Stimulated activated CD4-positive, alpha-beta T cell treated with anti-CD3 and anti-CD28 coated beads, Interleukin-15, amount 100 ng/mL, for 1 hour (primary cell): ENCODE measurements at places on chromosomes 5 and 9.

DNA sequence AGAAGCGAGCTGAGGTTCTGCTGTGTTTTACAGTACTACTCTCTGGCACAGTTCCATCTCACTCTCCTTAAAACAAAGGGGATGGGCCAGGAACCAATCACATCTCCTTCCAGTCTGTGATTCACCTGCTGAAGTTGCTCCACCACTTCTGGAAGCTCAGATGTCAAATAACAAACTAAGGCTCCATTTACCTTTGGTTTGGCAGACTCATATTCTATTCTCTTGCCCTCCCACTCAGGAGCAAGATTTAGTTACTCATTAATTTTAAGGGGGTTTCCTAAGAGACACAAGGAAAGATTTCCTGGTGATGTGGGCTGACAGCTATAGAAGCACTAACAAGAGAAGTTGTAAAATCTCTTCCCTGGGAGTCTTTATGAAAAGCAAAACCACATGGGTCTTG, 37.8 kb upstream of the KIF2A start:
- DNase-seq = no peak

DNA sequence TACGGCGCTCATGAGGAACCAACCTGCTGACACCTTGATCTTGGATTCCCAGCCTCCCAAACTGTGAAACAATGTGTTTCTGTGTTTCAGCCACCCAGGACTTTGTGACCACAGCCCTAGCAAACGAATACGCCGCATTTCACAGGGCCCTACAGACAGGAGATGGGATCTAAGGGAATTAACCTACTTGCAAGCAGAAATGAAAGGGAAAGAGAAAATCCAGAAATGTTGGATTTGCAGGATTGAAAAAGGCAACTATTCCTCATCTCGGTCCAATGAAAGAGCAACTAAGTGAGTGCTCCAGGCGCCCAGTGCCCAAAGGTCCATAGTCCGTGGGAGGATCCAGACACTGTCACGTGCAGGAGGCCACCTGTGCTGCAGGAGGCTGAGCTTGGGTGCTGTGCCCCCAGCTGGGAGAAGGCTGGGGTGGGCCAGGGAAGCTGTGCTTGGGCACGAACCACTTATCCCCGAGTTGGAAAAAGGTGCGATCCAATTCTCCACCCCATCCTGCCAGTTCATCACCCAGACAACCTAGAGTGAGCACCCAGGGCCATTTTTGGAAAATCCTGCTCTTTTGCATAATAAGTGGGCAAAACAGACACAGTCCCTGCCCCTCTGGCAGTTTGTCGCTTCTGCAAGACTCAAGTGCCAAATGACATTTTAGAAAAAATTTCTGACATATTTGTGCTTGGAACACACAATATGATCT, 177.9 kb downstream of the C9orf50 start:
- DNase-seq = no peak

DNA sequence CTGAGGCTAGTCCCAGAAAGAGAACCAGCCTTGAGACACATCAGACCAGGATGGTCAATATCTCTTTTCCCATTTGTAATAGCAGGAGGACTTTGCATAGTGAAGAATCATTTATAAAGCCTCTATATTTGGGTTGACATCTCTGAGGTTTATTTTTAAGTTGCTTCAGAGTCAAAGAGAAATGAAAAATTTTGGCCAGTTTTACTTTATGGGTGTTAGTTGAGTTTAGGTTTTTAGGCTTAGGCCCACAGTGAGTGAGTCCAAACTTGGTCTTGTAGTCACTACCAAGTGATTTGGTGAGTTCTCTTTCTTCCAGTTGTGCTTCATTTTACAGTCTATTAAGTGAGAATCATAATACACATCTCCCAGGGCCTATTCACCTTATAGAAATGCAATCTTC, 5.3 kb upstream of the MEF2C start:
- no peak for DNase-seq

DNA sequence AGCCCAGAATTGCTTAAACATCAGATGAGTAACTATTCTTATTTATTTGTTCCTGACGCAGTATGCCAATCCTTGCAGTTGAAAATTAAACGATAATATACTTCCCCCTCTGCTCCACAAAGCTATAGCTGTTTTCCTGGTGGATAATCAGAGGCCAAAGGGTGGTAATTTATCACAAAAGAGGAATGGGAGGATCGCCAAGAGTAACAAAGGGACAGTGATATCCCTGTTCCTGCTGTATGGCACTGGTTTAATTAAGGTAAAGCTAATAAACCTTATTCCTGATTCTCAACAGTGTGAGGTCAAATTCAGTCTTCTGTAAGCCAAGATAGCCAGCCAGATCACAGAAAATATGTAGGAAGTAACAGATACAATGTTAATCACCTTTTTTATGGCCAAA, 33.4 kb upstream of the PTGER4 start:
- DNase-seq = no peak

GRCh38 chr9:126303488-126303887, 23.1 kb upstream of the MVB12B start:
- no peak for DNase-seq

DNA sequence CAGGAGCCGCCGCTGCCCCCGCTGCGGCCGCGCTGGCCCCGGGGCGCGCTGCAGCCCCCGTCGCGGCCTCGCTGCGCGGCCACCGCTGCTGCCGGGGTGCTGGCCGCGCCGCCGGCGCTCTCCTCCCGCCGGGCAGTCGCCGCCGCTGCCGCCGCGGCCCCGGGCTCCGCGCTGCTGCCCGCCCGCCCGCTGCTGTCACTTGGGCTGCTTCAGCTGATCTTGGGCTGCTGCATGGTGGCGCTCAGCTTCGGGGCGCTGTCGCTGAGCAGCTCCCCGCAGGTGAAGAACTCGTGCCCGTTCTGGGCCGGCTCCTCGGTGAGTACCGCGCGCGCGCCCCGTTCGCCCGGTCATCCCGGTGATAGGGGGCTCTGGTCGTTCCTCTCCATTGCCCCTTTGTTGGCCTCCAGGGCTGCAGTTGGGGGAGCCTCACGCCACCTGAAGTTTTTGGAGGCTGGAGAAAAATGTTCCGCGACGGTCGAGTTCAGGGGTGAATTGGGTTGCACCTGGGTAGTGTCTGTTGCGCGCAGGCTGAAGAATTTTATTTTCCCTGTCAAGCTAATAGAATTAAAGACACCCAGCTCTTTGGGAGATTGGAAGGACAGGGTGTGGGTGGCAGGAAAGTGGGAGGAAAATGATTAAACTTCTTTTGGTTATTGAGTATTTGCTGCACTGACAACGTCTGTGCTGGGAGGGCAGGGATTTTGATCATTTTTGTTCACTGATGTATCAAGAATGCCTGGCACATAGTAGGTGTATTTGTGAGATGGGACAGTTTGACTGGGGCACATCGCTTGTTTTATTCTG, 596 bp downstream of the ENTREP1 start:
- no peak for DNase-seq

- DNase-seq = no peak
These were observed 25.6 kb downstream of the STC2 start for GRCh38 chr5:173302546-173303155.

- DNase-seq = no peak
These were observed 64.2 kb upstream of the SUSD1 start for GRCh38 chr9:112239284-112239683.

- DNase-seq = no peak
These were observed 20.2 kb downstream of the NSG2 start for GRCh38 chr5:174065528-174066197.

- no peak for DNase-seq
These were observed 29.6 kb downstream of the MLLT3 start for GRCh38 chr9:20592673-20593072.

DNA sequence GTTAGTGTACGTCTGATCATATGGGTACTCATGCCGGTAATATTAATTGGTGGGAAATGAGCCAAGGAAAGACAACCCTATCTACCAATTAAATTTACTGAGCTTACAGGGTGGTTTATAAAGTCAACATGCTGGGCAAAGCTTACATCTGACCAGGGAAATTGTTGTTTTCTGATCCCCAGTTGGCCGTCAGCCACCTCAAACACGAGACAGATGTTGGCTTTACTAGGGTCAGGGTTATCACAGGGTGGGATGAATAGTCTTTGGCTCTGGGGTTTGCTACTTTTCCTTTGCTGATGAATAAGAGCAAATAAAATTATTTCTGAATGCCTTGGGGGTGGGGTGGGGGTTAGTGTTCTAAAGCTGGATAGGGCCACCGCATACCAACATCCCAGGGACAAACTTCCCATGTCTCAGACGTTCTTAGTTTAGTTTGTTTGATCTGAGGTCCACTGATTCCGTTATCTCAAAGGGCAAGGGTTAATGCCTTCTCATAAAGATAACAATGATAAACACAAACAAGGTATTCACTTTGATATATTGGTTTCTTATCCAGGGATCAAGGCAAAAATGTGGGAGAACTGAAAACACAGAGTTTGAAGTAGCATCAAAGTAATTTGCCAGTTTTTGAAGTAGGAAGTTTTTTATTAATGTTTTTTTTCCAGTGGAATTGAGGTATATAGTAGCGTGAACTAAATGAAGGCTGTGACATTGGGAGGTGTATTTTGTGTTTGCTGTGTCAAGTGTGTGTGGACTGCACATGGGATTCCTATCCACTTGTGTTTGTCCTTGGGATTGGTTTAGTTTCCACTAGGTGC, 109.1 kb upstream of the RPS23 start:
- no peak for DNase-seq

DNA sequence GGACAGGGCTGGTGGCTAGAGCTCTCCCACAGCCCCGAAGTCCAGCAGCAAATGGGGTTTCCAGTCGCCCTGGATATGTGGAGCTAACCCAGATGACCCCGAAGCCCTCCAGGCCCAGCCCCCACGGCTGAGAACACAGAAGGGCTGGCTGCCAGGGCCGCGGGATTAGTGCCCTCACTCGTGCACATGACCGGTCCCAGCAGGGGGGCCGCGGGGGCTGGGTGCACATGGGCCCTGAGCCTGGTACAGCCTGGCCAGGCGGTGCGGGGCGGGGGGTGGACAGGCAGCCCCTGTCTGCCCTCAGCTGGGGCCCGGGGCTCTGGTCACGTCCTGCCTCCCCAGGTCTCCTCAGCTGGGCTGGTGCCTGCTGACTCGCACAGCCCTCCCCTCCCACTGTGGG, 5.9 kb downstream of the SSNA1 start:
- no peak for DNase-seq

DNA sequence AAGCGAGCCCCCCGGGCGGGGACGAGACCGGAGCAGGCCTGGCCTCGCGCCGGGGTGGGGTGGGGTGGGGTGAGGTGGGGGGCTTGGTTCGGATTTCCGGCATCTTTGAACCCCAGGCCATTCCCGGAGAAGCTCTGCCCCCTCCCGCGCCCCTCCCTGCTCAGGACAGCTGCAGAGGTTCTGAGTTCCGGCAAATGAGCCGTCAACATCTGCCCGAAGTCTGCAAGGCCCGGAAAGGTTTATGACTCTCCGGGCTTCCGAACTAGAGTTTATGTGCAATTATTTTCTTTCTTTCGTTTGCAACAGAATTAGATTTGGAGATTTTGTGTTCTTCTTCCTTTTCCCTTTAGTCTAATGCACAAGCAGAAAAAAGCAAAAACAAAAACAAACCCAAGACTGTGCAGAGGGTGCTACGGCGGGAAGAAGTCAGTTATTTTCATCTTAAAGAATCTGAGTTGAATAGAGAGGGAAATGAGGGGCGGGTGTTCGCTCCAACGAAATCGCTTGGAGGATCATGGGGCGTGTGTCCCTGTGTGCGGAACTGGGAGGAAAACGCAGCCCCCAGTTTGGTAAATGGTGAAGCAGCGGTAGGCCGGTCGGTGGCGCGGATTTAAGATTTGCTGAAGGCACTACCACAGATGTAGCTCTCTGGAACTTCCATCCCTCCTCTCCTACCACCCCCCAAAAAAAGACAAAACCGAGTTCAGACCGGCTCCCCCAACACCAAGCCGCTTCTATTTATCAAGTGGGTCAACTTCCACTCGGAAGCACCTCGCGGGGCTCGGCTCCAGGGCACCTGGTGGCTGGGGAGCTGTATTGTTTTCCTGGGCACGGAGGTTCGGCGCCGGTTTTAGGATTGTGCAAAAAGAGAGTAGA, 4.8 kb downstream of the LHX2 start:
- no peak for DNase-seq

GRCh38 chr5:134072471-134073210, 41.8 kb upstream of the TCF7 start:
- DNase-seq = no peak

DNA sequence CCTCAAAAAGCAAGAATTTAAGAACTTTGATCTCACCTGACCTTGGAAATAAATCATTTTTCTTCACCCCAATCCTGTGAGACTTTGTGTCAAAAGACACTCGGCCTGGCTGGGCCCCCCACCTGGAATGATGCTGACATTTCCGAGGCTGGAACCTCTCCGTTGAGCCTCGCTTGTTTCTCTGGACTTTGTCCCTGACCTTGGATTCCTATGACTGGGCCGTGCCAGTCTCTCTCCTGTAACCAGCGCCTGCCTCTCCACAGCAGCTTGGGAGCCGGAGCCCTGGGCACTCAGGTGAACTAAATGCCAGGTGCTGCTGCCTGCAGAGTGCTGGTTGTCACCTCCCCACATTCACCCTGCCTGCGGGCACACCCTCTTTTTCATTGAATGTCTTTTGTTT, 62.7 kb downstream of the RETREG1 start:
- no peak for DNase-seq

- DNase-seq = no peak
These were observed 22.1 kb upstream of the GALNT10 start for GRCh38 chr5:154168395-154168794.

DNA sequence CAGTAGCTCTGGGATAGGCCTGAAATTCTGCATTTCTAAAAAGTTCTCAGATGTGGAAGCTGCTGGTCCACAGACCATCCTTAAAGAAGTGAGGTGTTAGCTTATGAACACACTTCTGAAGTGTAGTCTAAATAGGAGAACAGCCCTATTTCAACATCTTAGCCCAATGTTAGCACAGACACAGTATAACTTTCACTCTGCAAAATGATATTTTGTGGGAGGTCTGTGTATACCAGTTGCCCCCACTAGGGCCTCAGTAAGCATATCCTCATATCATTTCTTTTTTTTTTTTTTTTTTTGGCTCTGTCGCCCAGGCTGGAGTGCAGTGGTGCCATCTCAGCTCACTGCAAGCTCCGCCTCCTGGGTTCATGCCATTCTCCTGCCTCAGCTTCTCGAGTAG, 7.5 kb upstream of the HABP4 start:
- DNase-seq = no peak

GRCh38 chr5:79436224-79436623, 77.7 kb downstream of the HOMER1 start:
- DNase-seq = no peak

DNA sequence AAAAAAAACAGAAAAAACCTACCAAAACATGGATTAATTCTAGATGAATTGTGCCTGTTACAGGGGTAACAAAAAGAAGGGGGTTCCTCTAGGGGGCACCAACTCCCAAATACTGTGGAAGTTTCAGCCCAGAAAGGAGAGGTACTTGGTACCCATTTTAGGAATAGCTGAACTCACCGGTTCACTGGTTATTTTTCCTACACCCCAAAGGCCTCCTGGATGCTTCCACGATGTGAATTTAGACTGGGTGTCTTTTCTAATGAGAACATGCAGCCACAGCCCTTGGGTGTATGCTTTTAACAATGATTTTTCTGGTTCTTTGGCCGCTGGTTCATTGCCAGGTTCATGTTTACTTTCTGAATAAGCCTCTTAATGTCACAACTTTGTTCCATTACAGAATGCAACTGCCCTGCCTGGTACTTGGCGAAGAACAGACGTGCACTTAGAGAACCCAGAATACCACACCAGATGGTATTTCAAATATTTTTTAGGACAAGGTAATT, 46.7 kb downstream of the GARNL3 start:
- no peak for DNase-seq
